ENCODE measurements at places on chromosomes 7 and 10. TPM values are rescaled to one million over a fixed set of nuclear protein-coding genes. Genes with fewer than 3 reads are reported as not detected.

GRCh38 chr7:1887251-1887650 is 217.2 kb downstream of the ELFN1 start:
- H3K4me3 ChIP-seq, result no peak overlapping the region
- no peaks in the 10 kb centered on the region for H3K4me1 ChIP-seq
- H3K27me3 ChIP-seq, result no peaks in the 10 kb centered on the region
- H3K36me3 ChIP-seq, result peaks cover 24% of the 10 kb centered on the region

- no peaks in the 10 kb centered on the region for H3K4me1 ChIP-seq
- H3K27me3 ChIP-seq, result peaks cover 2% of the 10 kb centered on the region
- DNase-seq, result no peak
- H3K4me3 ChIP-seq, result no peak overlapping the region
- H3K27ac ChIP-seq, result no peak overlapping the region
These were observed 2.1 kb upstream of the FOXP2 start for GRCh38 chr7:114412548-114412947.

DNA sequence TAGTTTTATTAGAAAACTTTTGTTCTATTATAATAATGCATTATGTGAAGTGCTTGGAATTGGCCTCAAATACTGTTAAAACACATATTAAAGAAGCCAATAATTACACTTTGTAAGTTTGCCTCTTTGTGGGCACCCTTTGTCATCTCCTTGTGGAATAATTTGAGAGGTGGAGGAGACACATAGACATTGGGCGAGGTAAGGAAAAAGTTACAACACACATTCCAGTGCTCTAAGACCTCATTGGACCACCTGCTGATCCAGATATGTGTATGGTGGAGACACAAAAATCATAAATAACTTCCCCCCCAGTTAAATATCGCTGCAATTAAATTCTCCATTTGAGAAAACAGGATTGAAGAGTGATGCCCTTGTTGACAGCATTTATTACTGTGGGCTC is 511.8 kb downstream of the GFRA1 start:
- no peak overlapping the region for H3K4me3 ChIP-seq
- H3K27me3 ChIP-seq, result no peaks in the 10 kb centered on the region
- DNase-seq, result no peak
- H3K36me3 ChIP-seq, result no peaks in the 10 kb centered on the region

- H3K4me1 ChIP-seq, result peaks cover 69% of the 10 kb centered on the region
- no peaks in the 10 kb centered on the region for H3K27me3 ChIP-seq
These were observed 19.0 kb downstream of the FAM53B start for GRCh38 chr10:124725171-124725631.

DNA sequence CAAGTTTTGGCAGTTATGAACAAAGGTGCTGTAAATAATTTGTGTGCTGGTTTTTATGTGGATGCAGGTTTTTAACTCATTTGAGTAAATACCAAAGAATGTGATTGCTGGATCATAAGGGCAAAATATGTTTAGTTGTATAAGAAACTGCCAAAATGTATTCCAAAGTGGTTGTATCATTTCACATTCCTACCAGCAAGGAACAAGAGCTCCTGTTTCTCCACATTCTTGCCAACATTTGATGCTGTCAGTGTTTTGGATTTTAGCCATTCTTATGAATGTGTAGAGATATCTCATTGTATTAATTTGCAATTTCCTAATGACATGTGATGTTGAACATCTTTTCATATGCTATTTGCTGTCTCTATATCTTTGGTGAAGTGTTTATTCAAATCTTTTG is 207.3 kb upstream of the LRGUK start:
- no peak overlapping the region for H3K4me3 ChIP-seq
- no peak for DNase-seq
- H3K4me1 ChIP-seq, result no peaks in the 10 kb centered on the region
- no peak overlapping the region for H3K27ac ChIP-seq
- H3K27me3 ChIP-seq, result no peaks in the 10 kb centered on the region

SPDYE5 gene
- not detected for total RNA-seq

ATRNL1 gene
- total RNA-seq, result 1.5 TPM

FGFBP3 gene
- 0.35 TPM for total RNA-seq
